ENCODE measurements at places on chromosomes 5 and 9.

DNA sequence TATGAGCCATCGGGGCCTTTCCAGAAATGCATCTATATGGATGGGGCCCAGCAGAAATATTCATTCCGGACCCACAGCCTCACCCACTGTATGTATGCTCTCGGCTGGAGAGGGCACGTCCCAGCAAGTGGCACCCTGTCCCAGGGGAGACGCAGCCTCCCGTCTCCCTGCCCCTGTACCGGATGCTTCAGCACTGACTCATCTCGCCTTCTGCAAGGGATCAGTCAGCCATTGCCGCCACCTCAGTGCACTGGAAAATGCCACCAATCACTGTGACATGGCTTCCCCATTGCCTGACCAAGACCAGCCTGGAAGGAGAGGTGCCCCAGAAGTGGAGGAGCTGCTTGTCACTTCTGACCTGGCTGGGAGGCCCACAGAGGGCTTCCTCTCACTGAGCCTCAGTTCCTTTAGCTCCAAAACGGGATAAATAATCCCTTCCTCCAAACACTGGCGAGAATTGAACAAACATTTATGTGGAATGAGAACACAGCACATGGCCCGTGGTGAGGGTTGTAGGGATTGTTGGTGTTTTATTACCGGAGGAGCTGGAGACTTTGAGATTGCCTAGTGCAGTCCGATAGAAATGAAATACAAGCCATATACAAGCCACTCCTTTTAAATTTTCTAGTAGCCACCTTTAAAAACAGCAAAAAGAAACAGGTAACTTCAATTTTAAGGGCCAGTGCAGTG is 43.9 kb upstream of the ORM1 start:
- no peak for DNase-seq

- DNase-seq, result no peak
These were observed 2.6 kb upstream of the SLC35D2 start for GRCh38 chr9:96386157-96386556.

DNA sequence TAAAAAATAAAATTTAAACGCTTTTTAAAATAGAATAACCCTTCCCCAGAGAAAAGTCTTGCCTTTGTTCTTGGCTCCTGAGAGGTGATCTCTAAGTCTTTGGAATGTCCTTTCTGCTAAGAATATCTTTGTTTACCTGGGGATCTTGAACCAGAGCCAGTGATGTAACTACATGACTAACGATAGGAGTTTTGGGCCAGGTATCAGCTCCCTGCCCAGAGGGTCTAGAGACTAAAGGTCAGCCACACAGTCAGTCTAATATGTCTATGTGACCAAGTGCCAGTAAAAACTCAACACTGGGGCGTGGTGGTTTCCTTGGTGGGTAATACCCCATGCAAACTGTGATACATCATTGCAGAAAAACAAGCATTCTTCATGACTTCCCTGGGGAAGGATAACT is 1351.9 kb upstream of the C9orf72 start:
- DNase-seq, result no peak

DNA sequence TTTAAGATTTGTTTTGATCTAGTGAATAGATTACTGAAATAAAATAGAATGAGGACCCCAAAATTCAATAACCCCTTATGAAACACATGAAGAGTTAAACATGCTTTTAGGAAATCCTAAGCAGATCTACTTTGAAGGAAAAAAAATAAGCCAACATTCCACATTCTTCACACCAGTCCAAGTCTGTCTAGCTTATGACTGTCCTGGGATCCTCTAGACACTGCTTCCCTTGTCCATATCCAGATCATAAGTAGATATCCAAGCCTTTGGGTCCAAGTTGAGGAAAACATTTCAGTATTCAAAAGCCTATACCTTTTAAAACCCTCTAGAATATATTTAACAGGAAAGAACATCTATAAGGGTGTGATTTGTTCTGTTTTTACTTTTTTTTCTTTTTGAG is 58.8 kb upstream of the MINAR2 start:
- DNase-seq, result no peak

GRCh38 chr5:168327451-168327850 is 36.0 kb downstream of the WWC1 start:
- DNase-seq, result no peak

- DNase-seq, result no peak
These were observed 189.0 kb upstream of the PUM3 start for GRCh38 chr9:3032898-3033297.

DNA sequence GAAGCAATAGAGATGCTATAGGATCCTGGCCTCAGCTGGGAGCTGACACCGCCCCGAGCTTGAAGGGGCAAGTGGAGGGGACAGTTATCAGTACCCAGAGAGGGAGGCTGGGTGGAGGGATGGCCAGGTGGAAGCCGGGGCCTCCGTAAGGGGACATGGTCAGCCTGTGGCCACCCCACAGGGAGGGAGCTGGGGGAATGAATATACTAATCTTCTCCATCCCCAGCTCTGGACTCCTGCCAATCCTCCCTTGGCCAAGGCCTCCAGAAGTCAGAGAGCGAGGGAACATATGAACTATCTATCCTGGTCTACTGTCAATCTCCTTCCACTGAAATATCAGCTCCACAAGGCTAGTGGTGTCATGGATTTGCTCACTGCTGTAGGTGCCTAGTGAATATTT is 109.3 kb downstream of the BOD1 start:
- no peak for DNase-seq

DNA sequence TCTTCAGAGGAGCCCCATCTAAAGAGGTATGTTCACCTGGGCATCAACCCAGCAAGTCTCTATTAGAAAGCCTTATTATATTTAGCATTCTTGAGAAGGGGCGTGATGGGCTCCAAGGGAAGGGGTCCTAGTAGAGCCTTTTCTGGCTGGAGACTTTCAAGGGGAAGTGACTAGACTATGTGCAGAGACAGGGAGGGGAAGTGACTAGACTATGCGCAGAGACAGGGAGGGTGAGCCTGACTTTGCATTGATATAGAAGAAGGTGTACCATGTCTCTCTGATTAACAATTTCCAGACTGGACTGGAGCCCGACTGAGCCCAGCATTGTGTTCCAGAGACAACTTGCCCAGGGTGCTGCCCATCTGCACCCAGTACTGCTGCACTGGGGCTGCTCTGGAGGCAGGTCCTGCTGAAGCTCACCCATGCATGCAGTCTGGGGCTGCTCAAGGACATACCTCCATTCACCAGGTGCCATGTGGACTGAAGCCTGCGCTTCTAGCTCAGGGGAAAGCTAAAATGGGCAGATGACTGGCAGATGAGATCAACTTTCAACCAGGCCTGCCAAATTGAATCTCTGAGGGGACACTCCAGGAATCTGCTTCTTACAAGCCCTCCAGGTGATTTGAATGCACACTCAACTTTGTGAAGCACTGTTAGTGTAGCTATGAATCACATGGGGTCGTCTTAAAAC is 83.0 kb upstream of the GNA14 start:
- no peak for DNase-seq

DNA sequence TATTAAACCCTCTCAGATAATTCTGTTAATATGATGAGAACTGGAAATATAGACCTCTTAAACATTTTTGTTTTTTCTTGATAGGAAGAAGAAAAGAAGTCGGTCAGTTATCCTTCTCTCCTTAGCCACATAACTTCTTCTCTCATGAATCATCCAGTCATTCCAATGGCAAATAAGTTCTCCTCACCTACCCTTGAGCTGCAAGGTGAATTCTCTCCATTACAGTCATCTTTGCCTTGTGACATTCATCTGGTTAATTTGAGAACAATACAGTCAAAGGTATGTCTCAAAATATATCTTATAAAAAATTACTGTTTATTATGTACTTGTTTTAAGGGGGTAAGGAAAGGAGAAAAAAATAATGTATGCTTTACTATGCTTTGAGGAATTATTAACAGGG is 165.3 kb downstream of the MAN2A1 start:
- no peak for DNase-seq

- DNase-seq, result no peak
These were observed 748.7 kb downstream of the TLE4 start for GRCh38 chr9:80320480-80320879.
